ENCODE measurements at places on chromosomes 3 and 15.

GRCh38 chr15:25406846-25407245 lies 32.0 kb downstream of the UBE3A start:
- DNase-seq: no peak

DNA sequence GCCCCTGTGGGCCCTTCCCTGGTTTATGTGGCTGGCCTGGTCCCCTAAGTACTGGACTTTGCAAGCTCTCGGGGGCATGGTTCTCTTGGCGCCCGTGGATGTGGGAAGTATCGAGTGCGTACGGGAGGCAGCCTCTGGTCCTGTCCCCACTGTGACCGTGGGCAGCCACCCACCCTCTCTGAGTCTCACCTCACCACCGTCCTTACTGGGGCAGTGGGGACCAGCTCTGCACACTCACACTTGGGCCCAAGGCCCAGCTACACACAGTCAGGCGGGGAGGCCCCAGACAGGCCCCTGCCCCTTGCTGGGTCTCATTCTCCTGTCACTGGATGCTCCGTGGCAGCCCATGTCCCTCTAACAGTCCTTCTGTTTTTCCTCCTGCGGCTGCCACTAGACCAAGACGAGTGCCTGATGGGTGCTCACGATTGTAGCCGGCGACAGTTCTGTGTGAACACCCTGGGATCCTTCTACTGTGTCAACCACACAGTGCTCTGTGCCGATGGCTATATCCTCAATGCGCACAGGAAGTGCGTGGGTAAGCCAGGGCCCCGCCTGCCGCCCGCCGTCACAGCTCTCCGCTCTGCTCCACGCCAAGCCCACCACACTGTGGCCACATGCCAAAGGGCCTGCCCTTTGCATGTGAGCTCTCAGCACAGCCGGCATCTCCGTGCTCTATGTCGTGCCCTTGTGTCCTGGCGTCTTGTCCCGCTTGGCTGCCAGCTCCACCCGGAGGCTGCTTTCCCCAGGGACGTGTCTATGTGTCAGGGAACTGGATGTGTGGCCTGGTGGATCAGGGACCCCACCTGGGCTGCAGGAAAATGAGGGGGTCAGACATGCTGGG lies 72.7 kb downstream of the FBLN2 start:
- no peak for DNase-seq

DNA sequence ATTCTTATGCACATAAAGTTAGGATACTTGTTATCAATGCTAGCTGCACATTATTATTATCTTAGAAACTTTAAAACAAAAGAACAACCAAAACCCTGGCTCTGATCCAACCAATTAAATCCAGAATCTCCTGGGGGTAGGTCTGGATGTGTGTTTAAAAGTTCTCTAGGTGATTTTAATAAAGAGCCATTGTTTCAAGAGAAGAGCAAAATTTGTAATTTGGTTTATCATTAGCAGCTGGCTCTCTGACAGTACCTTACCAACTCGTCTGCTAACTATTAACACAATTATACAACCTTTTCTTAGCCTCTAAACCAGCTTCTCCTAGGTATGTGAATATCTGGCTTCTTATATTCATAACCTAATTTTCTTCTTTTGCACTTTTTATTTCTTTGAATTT lies 68.9 kb downstream of the IFT80 start:
- no peak for DNase-seq

GRCh38 chr3:48636149-48636655 lies 941 bp upstream of the SLC26A6 start:
- DNase-seq: no peak

- no peak for DNase-seq
These were observed 88.8 kb upstream of the TBL1XR1 start for GRCh38 chr3:177286034-177286433.

DNA sequence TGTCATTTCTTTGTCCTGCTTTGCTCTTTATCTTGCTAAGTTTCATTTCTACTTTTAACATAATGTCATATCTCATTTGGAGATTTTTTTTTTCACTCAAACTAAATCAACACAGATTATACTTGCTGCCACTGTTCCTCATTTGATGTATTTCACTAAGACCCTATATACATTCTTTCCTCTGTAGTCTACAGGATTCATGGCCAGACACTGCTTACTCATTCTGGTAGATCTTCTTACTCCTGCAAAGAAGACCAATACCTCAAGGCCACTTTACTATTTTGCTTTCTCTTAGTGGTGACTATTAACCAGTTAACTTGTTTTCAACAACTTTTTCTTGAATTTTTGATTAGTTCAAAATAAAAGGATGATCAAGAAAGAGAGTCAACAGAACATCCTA lies 26.6 kb downstream of the SLC24A5 start:
- DNase-seq: no peak

GRCh38 chr15:75924576-75924975 lies 20.9 kb downstream of the FBXO22 start:
- no peak for DNase-seq

- DNase-seq: no peak
These were observed 58.9 kb downstream of the GTF2E1 start for GRCh38 chr3:120801484-120801883.

DNA sequence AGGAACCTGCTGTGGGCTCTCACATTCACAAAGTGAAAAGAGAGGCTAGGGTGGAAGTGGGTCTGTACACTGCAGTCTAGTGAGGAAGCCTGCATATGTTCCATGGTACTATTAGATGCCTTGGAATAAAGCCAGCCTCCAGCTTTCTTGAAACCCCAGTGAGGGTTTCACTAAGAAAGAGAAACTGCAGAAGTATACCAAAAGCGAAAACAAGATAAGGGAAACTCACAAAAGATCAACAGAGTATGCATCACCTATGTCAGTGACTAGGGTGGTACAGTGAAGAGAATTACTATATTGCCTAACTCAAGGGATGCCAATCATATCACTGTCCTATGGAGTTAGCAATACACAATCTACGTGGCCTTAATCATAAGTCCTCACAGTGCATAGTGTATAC lies 212.5 kb upstream of the GADL1 start:
- DNase-seq: no peak

GRCh38 chr15:54660356-54660755 lies 536.4 kb downstream of the RSL24D1 start:
- DNase-seq: no peak

DNA sequence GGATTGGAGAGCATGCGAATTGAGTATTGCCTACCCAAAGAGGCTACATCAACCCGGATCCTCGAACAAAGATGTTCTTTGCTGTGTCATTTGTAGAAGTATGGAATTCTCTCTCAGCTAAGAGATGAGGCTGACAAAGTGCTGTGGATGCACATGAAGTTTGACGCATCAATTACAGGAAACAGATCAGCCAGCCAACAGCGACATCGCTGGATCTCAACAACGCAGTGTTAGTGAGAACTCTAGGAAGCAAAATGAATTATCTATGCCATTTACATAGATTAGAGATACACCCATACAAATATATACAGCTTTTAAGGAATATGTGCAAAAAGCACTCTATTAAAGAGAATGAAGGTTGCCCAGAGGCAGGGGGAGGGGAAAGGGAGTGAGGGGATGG lies 160.6 kb upstream of the RGMA start:
- DNase-seq: no peak

GRCh38 chr3:136819731-136820679 lies 1.1 kb downstream of the SLC35G2 start:
- peak; percentile 23 for DNase-seq

DNA sequence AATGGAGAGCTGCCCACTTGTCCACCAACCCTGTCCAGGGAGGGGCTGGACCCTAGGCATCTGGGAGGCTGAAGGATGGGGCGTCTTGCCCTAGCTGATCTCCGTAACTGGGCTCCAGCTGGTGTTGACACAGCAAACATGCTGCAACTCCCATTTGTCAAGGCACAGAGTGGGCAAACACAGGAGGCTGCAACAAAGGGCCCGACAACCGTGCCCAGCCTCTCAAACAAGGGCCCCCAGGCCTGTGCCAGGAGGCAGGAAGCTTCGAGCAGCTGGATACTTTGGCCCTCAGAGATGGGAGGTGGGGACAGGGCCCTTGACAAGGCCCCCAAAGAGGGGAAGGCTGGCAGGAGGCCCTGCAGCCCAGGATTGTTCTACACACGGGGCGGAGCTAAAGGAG lies 64.2 kb upstream of the TMEM115 start:
- peak; percentile 16 for DNase-seq

- no peak for DNase-seq
These were observed 70.5 kb upstream of the SLC4A7 start for GRCh38 chr3:27554706-27555105.

GRCh38 chr15:70061696-70062270 lies 35.9 kb downstream of the TLE3 start:
- DNase-seq: no peak

DNA sequence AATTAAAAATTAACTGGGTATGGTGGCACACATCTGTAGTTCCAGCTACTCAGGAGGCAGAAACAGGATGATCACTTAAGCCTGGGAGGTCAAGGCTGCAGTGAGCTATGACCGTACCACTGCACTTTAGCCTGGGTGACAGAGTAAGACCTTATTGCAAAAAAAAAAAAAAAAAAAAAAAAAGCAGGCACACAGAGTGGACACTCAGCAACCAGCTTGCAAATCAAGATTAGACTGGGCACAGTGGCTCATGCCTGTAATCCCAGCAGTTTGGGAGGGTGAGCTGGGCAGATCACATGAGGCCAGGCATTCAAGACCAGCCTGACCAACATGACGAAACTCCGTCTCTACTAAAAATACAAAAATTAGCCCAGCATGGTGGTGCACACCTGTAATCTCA lies 5.4 kb downstream of the CLN6 start:
- no peak for DNase-seq

- DNase-seq: no peak
These were observed 198.9 kb upstream of the LPP start for GRCh38 chr3:187954873-187955586.

- no peak for DNase-seq
These were observed 110.8 kb downstream of the BBX start for GRCh38 chr3:107633327-107634098.

GRCh38 chr15:62107571-62108121 lies 40.9 kb downstream of the C2CD4A start:
- no peak for DNase-seq

DNA sequence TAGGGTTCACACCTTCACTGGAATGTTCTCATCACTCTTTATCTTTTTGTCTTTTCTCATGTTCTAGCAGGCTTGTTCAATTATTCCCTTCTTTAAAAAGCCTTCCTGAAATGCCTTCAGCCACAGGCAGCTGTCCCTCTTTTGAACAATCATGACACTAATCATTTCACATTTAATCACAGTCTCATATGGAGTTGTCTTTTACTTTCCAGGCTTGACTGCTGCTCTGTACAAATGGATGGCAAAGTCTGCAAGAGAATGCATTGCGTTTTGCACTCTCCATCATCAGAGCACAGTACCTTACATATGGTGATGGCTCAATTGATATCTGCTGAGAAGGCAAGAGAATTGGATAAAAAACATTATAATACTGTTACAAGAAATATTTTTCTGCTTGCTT lies 529.8 kb downstream of the DIPK2A start:
- DNase-seq: no peak

GRCh38 chr15:97383516-97383915 lies 577.0 kb upstream of the ARRDC4 start:
- peak; percentile 37 for DNase-seq

- DNase-seq: no peak
These were observed 37.4 kb downstream of the KLHL25 start for GRCh38 chr15:85757073-85757938.

- DNase-seq: peak; percentile 47
These were observed at the start of gene PCOLCE2 for GRCh38 chr3:142888481-142889211. PCOLCE2 (minus strand) TSS chr3:142889083; CDS start chr3:142888896, 187 bp downstream.

- no peak for DNase-seq
These were observed 105.4 kb downstream of the PTPRG start for GRCh38 chr3:61666615-61667330.

DNA sequence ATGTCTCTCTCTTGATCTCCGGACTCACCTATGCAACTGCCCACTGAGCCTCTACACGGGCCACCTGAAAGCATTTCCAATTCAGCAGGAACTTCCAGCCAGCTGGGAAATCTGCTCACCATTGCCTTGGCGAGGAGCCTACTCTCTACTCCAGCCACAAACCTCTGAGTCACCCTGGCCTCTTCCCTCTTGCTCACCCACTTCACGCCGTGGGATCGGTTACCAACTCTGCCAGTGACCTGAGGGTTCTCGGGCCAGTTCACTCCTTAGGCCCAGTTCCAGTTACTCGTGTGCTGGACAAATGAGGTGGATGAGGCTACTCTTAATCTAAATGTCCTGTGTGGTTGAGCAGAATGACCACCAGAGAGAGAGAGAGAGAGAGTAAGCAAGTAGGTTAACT lies 70.1 kb downstream of the CEMIP start:
- DNase-seq: no peak

DNA sequence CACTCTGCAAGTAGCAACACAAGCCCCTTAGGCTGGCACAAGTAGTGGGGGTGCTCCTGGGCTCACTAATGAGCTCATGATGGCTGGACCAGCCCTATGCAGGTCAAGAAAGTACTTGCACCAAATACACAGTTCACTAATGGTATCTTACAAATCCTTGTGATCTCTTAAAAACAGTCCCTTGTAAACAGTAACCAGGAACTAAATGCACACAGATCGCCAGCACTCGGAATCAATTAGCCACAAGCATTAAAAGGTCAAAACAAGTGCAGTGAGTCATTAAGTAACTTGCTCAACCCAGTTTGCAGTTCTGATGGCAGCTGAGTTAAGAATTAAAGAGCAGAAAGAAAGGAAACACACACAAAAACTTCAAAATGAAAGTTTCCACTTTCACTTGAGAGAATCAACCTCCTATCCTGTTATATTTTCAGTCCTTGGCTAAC lies 43.2 kb downstream of the ARHGEF3 start:
- DNase-seq: no peak

DNA sequence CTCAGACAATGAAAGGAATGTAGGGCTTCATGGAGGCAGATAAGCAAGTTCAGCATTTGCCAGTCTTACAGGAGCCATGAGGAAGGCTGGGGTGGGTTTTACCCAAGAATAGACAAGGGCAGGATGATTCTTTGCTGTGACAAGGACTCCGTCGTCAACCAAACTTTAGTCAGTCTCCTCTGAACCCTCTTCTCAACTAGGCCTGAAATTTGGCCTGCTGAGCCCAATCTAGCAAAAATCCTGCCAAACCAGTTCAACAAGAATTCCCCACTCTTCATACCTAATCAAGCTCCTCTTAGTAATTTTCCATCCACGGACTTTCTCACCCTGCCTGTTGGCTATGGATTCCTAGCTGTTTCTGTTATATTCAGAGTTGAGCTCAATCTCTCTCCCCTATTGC lies 280.5 kb downstream of the TBL1XR1 start:
- DNase-seq: no peak
